C1 segment of cervical spinal cord (tissue), 14 donors: ENCODE measurements at places on chromosomes 12 and 14.

DNA sequence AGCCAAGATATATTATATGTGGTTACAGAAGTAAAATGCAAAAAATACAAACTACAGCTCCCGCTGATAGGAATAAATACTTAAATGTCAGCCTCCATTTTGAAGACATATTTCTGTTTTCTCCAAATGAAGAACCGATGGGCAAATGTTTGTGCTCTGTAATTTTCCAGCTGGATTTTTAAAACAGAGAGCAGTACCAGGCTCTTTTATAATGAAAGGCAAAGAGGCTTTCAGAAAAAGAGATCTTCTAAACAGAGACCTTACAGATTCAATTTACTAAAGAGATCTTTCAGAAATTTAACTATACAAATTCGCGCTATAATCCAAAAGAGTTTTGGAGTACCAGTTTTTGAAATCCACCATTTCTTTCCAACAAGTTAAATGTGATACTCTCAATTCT is 19.9 kb downstream of the MAP4K5 start:
- no peak for DNase-seq

DNA sequence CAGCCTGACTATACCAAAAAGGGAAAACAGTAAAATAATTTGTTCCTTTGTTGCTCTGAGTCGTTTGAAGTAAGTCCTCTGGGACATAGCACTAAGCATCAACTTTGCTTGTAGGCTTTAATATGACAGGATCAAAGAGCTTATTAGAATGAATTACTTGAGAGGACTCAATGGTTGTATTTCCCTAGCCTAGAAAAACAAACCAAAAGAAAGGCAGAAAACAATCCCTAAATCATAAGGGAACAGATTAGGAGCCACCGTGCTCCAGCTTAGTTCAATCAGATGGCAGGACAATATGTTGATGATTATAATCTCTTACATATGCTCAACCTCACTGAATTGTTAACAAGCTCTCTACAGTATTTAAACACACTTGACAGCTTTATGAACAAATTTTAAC is 988.4 kb downstream of the FLRT2 start:
- DNase-seq = no peak

GRCh38 chr14:38186216-38186615 is 21.5 kb upstream of the SSTR1 start:
- no peak for DNase-seq

DNA sequence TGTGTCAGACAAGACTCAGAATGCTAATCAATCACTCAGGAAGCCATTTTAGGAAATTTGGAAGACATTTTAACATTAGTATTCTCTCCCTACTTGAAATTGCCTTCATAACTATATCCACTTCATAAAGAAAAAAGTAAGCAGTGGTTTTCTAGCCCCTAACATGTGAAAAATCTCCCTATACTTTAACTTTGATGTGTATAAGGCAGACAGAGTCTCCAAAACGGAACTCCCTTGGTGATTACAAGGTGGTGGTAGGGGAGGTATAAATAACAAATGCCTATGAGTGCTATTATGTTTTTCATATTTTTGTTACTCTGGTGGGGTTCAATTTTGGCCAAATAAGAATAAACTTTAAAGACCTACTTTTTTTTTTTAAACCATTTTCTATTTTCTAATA is 300.3 kb downstream of the BTG1 start:
- DNase-seq = no peak

DNA sequence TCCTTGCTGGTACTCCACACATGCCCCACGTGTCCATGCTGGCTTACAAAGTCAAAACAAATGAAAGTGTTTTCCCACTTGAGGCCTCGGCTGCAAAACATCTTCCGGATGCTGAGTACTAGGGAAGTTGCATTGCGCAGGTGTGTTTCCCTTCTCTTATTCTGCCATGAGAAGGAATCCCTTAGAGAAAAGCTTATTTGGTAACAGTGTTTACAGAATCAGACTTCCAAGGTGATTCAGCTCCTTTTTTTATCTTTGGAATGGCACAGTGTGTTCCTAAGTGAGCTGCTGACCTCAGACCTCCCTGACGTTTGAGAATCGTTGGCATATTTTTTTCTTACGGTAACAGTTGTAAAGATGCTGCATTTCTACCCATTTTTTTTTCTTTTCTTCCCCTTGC is 211.3 kb downstream of the ESR2 start:
- no peak for DNase-seq

- no peak for DNase-seq
Observed at GRCh38 chr14:102772781-102773570, 4.3 kb upstream of the TRAF3 start.

DNA sequence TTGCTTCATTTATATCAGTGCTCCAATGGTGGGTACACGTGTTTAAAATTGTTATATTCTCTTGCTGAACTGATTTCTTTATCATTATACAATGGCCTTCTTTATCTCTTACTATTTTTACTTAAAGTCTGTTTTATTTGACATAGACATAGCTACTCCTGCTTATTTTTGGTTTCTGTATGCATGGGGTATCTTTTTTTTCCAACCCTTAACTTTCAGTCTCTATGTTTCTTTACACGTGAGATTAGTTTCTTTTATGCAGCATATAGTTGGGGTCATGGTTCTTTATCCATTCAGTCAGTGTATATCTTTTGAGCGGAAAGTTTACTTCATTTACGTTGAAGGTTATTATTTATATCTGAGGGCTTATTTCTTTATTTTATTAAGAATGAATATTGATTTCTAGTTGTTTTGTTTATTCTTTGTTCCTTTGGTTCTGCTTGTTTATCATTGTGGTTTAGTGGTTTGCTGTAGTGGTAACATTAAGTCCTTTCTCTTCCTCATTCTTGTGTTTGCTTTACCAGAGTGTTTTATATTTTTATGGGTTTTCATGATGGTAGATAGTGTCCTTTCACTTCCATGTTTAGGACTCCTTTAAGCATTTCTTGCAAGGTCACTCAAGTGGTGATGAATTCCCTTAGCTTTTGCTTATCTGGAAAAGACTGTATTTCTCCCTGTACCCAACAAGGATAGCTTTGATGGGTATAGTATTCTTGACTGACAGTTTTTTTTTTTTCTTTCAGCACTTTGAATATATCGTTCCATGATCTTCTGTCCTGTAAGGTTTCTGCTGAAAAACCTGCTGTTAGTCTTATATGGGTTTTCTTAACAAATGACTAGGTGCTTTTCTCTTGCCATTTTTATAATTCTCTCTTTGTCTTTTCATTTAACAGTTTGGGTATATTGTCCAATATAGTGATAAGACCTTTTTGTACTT is 38.3 kb upstream of the FAR2 start:
- DNase-seq = no peak

DNA sequence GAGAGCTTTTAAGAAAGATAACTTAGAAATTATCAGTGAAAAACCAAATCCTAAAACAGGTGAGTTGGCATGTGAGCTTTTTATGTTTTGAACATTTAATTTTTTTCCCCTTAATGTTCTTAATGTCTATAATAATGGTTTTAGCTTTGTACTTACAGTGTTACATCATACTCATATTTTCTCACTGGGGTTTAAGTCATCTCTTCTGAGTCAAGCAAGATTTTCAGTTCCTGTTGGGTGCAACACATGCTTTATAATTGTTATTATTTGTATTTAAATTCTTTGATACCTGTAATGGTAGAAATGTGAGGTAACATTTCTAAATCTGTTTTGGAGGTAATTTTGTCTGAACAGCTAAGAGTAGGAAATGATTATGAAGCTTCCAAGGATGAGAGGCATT is 113.0 kb downstream of the PLEKHA5 start:
- no peak for DNase-seq

DNA sequence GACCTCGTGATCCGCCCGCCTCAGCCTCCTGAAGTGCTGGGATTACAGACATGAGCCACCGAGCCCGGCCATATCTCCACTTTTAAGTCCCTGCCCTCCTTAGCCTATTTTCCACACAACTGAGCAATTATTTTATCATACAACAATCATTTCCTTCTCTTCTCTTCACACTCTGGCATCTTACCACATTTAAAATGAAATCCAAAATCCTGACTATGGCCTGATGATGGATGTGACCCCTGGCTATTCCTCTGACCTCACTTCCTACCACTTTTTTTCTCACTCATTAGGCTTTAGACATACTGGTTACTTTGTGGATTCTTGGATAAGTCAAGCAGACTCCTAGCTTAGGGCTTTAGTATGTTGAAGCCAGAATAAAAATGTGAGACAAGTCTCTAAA is 21.9 kb upstream of the EID3 start:
- no peak for DNase-seq

DNA sequence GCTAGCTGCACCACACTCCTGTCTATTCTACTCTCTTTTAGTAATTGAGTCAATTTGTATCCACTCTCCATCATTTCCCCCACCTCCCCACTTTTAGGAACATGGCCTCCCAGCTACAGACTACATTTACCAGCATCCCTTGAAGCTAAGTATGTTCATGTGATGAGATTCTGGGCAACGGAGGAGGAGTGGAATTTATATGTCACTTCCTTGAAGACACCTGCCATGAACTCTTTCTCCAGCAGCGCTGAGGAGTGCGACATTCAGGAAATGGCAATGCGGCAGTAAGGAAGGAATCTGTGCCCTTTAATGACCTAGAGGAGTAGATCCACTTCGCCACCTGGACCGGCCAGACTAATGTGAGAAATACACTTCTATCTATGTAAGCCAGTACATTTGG is 243.7 kb upstream of the DIO2 start:
- DNase-seq = no peak

- no peak for DNase-seq
Observed at GRCh38 chr12:130615861-130616345, 100.2 kb downstream of the RIMBP2 start.

DNA sequence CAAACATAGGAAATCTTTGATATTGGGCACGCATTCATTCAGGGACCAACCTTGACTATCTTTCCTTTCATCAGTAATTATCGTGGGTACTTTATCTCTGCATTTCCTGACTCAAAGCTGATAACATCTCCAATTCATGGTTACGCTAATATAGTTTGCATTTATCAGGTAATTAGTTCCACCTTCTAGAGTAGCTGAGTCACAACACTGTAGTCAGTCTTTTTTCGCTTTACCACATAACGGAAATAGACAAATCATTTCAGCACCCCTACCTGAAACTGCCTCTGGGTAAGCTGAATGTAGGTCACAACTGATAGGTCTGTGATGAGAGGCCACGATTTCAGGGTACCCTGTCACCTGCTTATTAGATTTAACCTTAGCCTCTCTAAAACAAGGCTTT is 36.7 kb upstream of the IL22 start:
- no peak for DNase-seq

- DNase-seq = no peak
Observed at GRCh38 chr12:2291182-2291832, 238.5 kb downstream of the CACNA1C start.

DNA sequence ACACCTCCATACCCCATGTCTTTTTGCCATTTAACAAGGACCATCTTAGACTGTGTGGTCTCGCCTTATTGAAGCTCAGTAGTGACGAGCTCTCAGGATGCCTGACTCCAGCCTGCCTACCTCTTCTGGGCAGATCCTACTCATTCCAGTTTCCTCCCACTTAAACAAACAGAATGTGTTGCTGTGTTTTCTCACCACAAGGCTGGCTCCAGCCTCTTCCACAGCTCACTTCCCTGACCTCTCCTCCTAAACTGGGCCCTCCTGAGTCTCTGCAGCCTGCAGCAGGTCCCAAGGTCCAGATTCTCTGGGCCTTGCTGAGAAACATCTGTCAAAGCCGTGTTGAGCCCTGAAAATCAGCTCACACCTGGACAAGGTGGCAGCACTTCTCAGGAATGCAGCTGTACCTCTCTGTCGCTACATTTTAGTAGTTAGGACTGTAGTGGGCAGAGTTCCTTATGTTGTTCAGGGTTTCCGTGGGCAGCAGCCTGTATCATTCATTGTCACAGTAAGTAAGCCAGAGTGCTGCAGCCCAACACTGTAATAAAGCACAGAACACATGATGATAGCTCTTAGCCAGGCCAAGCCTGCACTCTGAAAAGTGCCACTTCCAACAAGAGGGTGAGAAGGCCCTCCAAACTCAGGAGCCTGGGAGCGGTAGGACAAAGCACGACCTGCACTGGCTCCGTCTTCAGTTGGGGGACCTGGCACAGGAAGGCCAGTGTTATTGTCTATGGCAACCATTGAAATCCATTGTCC is 68.5 kb downstream of the NKX2-1 start:
- DNase-seq = no peak

- peak; percentile 55 for DNase-seq
Observed at GRCh38 chr12:81758421-81759189, 545 bp downstream of the PPFIA2 start.

GRCh38 chr14:58167891-58168290 is 15.9 kb upstream of the ARMH4 start:
- DNase-seq = no peak

- DNase-seq = no peak
Observed at GRCh38 chr14:99481745-99482099, 513 bp downstream of the CCNK start.

DNA sequence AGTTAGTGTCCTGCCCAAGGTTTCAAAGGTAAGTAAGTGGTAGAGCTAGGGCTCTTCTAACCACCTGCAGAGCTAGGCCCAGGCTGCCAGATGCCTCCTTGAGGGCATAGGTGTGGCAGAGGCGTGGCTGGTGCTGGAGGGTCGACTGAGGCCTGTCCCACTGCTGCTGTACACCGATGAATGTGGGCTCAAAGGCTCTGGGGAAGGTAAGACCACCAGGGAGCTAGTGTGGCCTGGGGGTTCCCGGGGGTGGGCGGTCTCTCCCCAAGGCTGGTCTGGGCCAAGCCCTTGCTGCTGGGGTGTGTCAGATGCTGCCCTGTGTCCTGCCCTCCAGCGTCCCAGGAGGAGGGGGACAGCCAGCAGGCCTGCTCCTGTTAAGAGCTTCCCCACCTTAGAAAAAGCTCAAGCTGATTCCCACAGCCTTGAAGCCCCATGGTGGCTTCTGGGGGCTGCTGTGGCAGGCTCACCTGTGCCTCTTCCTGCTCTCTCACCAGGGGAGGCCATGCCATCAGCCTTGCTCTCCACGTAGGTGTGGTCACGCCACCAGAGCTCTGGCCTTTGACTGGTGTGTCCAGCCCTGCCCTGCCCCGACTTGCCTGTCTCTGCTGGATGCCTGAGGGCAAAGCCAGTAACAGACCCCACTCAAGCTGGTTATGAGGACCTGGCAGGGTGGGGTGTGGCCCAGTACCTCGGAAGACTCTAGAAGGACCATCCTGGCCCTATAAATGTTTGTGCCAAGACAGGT is 36.8 kb downstream of the SH2B3 start:
- DNase-seq = no peak

DNA sequence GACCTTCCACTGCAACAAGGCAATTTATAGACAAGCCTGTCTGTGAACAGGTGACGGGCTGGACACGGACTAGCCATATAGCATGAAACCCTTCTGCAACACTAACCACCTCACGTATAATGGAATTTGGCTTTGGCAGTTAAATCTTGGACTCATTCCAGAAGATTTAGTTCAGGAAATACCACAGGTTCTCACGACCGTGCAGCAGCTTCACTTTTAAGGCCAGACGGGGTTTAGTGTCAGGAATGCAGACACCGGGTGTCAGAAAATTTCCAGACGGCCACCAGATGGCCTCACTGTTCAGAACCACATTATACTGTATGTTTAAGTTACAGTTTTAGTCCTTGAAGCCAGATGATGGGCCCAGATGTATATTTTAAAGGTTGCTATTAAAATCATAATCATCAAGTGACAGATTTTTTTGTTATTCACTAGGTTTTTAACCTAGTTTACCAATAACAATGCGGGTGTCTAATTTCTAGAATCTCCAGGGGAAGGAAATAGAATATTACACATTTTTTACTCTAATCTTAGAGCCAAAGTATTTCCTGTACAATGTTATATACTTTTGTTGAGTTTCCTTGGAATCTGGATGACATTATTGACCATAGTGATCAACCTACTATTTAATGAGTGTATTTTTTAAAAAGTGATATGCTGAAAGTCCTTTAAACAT is 90.5 kb upstream of the TMPO start:
- DNase-seq = no peak

- no peak for DNase-seq
Observed at GRCh38 chr12:92470608-92471021, 232.2 kb upstream of the PLEKHG7 start.
